ENCODE measurements at places on chromosomes 16 and 17.

DNA sequence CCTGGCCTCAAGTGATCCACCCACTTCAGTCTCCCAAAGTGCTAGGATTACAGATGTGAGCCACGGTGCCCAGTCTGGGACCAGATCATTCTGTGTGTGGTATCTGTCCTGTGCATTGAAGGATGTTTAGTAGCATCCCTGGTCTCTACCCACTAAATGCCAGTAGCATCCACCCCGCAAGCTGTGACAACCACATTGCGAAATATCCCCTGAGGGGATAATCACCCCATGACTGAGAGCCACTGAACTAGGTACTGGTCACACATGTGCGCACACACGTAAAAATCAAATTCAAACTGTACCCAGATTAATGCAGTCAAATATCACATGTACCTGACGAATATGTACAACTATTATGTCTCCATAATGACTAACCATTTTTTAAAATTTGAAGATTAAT is 35.8 kb downstream of the TEKT5 start:
- no peak for DNase-seq

DNA sequence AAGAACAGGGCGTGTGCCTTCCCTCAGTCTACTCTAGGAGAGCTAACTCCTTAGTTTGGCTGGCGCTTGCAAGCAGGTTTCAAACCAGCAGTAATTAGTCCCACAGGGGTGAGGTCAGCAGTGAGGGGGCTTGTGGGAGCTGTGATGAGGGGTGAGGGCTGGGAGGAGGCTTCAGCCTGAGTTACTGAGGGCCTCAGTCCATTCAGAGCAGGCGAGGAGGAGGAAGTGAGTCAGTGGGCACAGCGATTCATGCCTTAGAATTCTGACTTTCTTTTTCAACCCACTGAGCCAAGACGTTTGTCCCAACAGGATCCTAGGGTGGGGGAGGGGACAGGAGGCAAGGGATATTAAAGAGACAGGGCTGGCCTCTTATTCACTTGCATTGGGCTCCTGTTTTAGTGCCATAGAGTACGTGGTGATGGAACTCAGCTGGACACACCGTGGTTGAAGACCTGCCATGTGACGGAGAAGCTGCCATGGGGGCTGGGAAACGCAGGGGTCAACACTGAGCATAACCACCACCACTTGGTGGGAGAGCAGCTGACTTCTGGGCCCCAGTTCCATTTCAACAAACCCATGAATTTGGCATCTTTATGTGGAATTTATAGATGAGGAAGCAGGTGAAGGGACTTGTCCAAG is 8.3 kb upstream of the ITGA3 start:
- DNase-seq = peak; percentile 84

- DNase-seq = no peak
Observed at GRCh38 chr17:50371526-50371925, 1.5 kb downstream of the MRPL27 start.

- DNase-seq = no peak
Observed at GRCh38 chr17:83124871-83125514, 45.6 kb downstream of the METRNL start.

GRCh38 chr16:3824121-3824795 is 56.3 kb downstream of the CREBBP start:
- no peak for DNase-seq

All from keratinocyte (primary cell).